Testis (tissue), 5 donors: ENCODE measurements at places on chromosomes 6 and 20. TPM values are rescaled to one million over a fixed set of nuclear protein-coding genes. Genes with fewer than 3 reads are reported as not detected.

Gene CYP39A1
- 14.1 TPM for total RNA-seq

DNA sequence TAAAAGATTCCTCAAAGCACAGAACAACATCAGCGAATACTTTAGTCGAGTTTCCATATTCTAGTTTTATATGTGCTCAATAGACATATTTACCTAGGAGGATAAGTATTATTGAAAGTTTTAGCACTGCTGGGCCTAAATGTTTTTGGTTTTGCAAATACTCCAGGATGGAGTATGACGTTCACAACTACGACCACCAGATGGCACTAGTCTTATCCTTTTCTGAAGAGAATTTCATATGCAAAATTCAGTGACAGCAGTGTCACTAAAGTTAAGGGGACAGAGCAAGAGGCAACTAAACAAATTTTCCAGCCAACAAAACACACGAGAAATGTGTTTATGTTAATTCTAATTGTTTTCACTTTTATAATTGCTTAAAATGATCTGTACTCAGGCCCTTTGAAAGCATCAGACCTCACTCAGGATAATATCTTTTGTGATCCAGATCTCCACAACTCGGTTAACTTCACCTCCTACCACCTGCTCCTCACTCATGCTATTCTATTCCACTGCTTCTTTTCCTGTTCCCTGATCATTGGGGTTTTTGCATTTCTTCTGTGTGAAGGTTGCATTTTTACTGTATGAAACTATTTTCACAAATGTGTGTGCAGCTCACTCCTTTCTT lies 220.8 kb downstream of the TRDN start:
- peak; percentile 89 for DNase-seq

Gene TNFRSF21
- 11.0 TPM for total RNA-seq

DNA sequence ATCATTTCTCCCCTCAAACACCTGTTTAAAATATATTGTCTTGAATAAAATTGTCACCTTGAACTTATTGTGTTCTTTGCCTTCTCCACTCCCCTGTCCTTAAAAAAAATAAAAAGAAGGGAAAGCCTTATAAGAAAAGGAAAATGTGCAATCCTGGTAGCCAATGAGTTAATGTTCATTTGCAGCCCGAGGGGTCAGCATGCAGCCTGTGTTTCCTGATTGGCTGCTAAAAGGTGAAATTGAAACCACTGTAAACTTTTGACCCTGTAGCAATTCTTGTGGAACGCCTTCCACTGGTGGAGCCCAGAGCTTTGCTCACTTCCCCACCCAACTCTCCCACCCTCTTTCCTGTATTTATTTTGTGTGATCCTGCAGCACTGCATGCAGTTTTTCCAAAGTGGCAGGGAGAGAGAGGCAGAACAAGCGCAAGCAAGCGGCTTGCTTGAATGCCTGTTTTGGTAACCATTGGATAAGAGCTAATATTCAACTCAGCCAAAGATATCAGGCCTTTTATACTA lies 74.9 kb downstream of the NCOA3 start:
- DNase-seq: peak; percentile 28

DNA sequence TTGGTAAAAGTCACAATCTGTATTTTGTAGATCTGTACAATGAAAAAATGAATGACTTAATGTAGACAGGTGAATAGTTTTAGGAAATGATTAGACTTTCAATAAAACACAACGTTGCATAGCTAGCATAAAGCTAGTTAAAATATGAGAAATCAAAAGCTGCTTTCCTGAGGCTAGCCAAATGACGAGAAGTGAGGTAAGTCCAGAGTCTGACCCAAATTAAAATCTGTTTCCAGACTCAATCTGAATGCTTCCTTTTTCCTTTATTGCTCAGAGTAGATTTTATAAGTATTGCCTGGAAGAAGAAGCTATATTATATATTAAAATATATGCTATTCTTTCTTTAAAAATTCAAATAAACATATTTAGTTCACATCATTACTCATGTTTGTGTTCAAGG lies 615.4 kb downstream of the CD109 start:
- no peak for DNase-seq

DNA sequence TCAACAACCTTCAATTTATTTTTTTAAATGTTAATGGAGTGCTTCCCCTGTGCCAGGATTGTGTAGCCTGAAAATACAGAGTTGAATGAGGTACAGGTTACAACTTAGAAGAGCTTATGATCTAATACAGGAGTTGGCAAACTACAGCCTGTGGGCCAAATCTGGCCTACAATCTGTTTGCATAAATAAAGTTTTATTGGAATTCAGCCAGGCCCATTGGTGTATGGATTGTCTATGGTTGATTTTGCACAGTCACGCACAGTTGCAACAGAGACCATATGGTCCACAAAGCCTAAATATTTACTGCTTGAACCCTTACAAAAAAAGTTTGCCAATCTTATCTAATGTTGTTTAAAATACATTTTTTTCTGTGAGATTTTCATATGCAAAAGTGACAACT lies 177.3 kb upstream of the CCN2 start:
- no peak for DNase-seq
